Stimulated activated CD4-positive, alpha-beta T cell treated with anti-CD3 and anti-CD28 coated beads, Interleukin-1b, Interleukin-23, amount 100 ng/mL, for 1 hour (primary cell): ENCODE measurements at places on chromosomes 6 and 20.

DNA sequence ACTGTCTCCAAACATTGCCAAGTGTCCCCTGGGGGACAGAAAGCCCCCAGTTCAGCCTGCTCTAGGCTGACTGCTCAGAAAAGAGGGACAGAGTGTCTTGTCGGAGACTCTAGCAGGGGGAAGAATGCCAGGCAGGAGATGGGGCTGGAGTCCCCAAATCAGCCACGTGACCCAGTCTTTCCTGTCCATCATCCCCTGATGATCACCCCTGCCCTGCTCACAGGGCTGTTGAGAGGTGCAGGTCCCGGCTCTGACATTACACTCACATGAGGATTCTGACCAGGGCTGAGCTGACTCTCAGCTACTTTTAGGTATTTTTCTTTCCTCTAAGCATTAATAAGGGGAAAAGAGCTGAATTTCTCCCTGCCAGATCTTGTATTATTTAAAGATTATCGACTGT is 115.8 kb downstream of the SULF2 start:
- no peak for DNase-seq

DNA sequence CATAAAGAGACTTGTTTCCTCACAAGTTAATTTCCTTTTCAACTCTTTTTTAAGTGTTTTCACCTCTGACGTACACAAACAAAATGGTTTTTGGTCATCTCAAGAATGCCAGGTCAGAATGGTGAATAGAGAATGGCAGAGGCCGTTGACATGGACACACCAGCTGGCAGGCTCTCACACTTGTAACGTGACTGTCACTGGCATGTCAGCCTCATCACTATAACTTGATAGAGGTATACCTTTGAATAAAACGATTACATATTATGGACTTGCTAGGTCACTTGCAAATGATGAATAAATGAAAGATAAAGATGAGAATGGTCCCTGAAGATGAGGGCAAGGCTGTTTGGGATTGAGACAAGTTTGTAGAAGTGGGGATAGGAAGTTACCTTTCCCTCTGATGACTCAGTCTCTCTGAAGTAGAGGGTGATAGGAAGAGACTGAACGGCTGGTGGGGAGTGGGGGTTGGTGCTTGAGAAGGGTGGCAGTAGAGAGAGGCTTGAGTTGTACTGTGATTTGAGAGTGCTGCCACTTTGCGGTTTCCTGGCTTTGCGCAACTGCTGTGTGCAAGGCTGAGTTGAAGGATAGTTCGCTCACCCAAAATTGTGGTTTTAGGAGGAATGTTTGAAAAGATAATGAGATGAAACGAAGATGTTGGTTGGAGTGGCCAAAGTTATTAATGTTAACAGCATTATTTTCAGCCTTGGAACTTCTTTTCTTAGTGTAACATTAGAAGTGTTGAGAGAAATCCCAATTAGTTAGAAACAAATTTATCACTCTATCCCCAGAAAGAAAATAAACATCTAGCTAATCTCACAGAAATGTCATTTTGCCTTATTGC is 30.3 kb downstream of the TBPL1 start:
- no peak for DNase-seq

- DNase-seq = no peak
Measured at GRCh38 chr6:113401231-113401630, 455.9 kb upstream of the MARCKS start.

GRCh38 chr6:170098428-170099170 is 192.3 kb downstream of the DLL1 start:
- DNase-seq = no peak

DNA sequence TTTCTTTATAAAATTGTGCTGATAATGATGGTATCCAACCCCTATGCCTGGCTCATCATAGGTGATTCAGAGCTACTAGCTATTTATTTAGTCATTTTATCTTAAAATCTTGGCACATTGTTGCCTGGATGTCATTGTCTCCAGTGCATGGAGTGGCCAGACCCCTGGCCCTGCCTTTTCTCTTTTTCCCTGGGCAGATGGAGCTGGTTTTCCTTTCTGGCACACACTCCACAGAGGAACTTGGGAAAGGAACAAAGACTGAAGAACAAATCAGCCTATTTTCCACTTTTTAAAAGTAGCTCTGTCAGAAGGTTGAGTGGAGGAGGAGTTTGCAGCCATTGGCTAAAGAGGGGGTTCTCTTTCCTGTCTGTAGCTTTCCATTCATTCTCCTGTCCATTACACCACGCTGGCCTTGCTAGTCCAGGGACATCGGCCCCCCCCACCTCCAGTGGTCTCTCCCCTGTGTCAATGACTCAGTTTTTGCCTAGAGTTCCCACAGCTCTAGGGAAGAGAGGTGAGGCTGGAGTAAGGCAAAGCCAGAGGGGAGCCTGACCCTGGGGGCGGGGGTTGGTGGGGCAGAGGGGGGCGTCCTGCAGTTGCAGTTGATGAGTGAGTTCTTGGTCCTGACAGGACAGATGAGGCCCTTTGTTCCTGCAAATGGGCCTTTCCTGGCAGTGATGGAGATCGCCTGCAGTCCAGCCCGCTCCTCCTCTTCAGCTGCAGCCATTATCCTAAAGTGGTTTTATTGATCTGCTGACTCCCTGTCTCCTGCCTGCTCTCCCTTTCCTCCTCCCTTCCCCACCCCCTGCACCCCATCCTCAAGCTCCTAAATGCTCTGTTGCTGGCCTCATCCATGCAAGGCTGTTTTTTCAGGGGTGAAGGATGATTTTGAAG is 774.5 kb downstream of the DHX35 start:
- no peak for DNase-seq

DNA sequence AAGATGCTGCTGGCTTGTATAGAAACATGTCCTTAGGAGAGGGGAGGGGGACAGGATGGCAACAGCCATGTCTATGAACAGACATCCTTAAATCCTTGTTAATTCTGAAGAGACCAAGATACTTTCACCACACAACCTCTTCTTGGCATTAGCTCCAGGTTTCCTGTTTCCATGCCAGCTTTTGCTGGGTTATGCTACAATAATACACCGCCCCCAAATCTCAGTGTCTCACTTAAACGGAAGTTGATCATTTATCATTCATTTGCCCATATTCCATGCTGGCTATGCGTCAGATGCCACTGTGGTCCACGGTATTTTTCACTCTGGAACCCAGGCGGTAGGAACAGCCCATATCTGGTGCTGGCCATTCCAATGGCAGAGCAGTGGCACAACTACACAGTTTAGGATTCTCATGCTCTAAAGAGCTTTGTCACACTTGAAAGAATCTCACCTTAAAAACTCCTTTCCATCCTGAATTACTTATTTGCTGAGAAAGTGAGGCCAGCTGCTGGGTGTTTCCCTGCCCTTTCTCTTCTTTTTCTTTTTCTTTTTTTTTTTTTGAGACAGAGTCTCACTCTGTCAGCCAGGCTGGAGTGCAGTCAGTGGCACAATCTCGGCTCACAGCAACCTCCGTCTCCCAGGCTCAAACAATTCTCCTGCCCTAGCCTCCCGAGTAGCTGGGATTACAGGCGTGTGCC is 3.7 kb upstream of the RNASET2 start:
- no peak for DNase-seq

- no peak for DNase-seq
Measured at GRCh38 chr6:1797801-1798200, 188.1 kb downstream of the FOXC1 start.

DNA sequence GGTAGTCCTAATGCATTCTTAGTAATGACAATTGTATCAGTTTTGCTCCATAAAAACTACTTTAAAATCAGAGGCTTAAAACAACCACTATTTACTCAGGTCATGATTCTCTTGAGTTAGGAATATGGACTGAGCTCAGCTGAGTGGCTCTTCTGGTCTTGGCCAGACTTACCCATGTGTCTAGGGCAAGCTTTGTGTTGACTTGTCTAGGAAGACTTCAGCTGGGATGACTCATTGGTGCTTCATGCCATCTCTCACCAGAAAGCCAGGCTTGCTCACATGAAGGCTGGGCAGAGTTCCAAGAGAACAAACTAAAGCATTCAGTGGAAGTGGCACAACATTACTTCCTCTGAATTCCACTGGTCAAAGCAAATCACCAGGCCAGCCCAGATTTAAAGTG is 155.3 kb downstream of the DHX35 start:
- no peak for DNase-seq
